ENCODE measurements at places on chromosomes 2 and 18. TPM values are rescaled to one million over a fixed set of nuclear protein-coding genes. Genes with fewer than 3 reads are reported as not detected.

CD8B2 gene
- total RNA-seq, result not detected

- H3K4me3 ChIP-seq, result no peak overlapping the region
- H3K27me3 ChIP-seq, result no peaks in the 10 kb centered on the region
These were observed 109.8 kb upstream of the FZD5 start for GRCh38 chr2:207879536-207879935.

GRCh38 chr2:105794926-105795574, 50.3 kb downstream of the NCK2 start:
- peak overlapping the region; percentile 65 for H3K4me3 ChIP-seq
- H3K4me1 ChIP-seq, result peaks cover 100% of the 10 kb centered on the region
- peak overlapping the region; percentile 92 for H3K27ac ChIP-seq
- no peak for DNase-seq

DNA sequence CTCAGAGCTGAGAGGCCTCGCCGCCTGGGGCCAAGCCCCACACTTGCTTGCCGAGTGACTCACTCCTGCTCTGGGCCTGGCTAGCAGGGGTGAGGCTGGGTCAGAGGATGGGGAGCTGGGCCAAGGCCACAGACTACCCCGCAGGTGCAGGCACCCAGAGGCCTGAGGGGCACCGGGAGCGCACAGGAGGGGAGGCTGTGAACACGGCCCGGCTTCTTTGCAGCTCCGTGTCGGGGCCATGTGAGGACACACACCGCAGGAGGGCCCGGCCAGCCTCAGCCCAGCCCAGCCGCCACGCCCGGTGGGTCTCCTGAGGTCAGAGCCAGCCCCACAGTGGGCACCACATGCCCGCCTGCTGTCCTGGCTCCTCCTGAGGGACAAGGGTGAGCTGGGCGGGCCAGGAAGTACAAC, 8.4 kb downstream of the GPC1 start:
- H3K27me3 ChIP-seq, result no peaks in the 10 kb centered on the region
- DNase-seq, result no peak
- no peaks in the 10 kb centered on the region for H3K36me3 ChIP-seq
- H3K4me3 ChIP-seq, result no peak overlapping the region
- H3K27ac ChIP-seq, result no peak overlapping the region

GRCh38 chr2:9095690-9096089, 92.2 kb upstream of the MBOAT2 start:
- H3K4me3 ChIP-seq, result no peak overlapping the region
- no peaks in the 10 kb centered on the region for H3K4me1 ChIP-seq
- DNase-seq, result no peak
- no peaks in the 10 kb centered on the region for H3K36me3 ChIP-seq
- no peak overlapping the region for H3K27ac ChIP-seq
- no peaks in the 10 kb centered on the region for H3K27me3 ChIP-seq

CAPN10 gene
- 64.6 TPM for total RNA-seq

GRCh38 chr2:113225263-113226259, 51.8 kb downstream of the PSD4 start:
- no peaks in the 10 kb centered on the region for H3K36me3 ChIP-seq
- no peak overlapping the region for H3K27ac ChIP-seq
- no peak overlapping the region for H3K4me3 ChIP-seq

MARCO gene
- total RNA-seq, result not detected

DNA sequence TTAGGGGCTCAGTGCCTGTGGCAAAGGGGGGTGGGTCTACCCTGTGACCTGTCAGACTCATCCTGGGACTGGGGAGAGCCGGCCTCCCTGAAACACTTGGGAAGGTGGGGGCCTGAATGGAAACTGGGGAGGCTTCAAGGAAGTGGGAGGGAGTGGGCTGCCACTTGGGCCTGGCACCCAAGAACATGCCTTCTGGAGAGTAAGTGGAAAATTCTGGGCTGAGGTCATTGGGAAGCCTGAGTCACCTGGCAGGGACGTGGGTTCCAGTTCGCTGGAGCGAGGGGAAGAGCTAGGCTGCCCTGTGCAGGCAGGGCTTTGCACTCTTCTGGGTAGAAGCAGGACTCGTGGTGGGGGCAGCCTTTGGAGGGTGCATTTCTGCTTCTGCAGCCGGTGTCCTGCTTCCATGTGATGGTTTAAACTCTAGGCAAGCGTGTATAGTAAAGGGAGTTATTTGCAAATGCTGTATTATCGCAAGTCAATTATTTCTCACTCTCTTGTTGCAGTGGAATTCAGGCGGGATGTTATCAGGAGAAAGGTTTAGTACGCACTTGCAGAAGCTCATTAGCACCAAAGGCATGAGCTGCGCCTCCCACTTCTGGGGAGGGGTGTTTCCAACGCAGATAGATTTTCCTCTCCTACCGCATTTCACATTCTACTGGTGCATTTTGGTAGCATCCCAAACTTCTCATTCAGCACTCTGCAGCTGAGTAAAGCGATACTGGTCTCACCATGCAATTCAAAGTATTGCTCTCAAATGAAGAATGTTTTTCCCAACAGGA, 3.8 kb downstream of the LRRFIP1 start:
- H3K36me3 ChIP-seq, result no peaks in the 10 kb centered on the region
- H3K27ac ChIP-seq, result no peak overlapping the region
- peaks cover 19% of the 10 kb centered on the region for H3K27me3 ChIP-seq
- DNase-seq, result no peak
- no peak overlapping the region for H3K4me3 ChIP-seq

KRTCAP3 gene
- 10.0 TPM for total RNA-seq

HSPE1 gene
- 90.4 TPM for total RNA-seq

GRCh38 chr2:72694715-72695496, 130.9 kb downstream of the EXOC6B start:
- no peak for DNase-seq
- no peaks in the 10 kb centered on the region for H3K4me1 ChIP-seq
- H3K4me3 ChIP-seq, result no peak overlapping the region
- H3K36me3 ChIP-seq, result no peaks in the 10 kb centered on the region
- H3K27ac ChIP-seq, result no peak overlapping the region

DNA sequence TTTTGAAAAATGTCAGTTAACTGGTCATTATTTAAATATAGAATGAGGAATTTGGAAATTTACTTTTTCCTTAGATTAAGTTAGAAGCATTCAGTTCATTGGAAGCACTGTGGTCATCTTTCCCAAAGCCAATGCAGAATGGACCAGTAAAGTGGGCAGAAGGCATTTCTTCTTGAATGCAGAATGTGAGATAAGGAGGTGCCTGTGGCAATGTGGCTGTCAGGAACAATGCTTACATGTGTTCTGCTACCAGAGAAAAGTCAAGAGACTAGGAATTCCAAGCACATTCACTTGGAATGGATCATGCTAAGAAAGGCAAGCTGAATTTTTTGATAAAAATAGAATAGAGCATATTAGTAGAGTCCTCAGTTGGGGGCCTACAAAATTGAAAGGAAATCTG, 295.0 kb upstream of the KCNH7 start:
- H3K36me3 ChIP-seq, result no peaks in the 10 kb centered on the region
- H3K4me3 ChIP-seq, result no peak overlapping the region
- no peak overlapping the region for H3K27ac ChIP-seq
- no peak for DNase-seq

- H3K27ac ChIP-seq, result no peak overlapping the region
- H3K36me3 ChIP-seq, result no peaks in the 10 kb centered on the region
- H3K4me1 ChIP-seq, result no peaks in the 10 kb centered on the region
- DNase-seq, result no peak
- no peak overlapping the region for H3K4me3 ChIP-seq
These were observed 702.4 kb upstream of the RAB6C start for GRCh38 chr2:129276978-129277584.

- H3K27me3 ChIP-seq, result no peaks in the 10 kb centered on the region
- no peaks in the 10 kb centered on the region for H3K36me3 ChIP-seq
- no peak overlapping the region for H3K27ac ChIP-seq
- no peak for DNase-seq
- H3K4me1 ChIP-seq, result no peaks in the 10 kb centered on the region
- no peak overlapping the region for H3K4me3 ChIP-seq
These were observed 448.1 kb downstream of the TSN start for GRCh38 chr2:122203523-122203922.

DSG3 gene
- total RNA-seq, result not detected

CACNB4 gene
- 0.30 TPM for total RNA-seq

DNA sequence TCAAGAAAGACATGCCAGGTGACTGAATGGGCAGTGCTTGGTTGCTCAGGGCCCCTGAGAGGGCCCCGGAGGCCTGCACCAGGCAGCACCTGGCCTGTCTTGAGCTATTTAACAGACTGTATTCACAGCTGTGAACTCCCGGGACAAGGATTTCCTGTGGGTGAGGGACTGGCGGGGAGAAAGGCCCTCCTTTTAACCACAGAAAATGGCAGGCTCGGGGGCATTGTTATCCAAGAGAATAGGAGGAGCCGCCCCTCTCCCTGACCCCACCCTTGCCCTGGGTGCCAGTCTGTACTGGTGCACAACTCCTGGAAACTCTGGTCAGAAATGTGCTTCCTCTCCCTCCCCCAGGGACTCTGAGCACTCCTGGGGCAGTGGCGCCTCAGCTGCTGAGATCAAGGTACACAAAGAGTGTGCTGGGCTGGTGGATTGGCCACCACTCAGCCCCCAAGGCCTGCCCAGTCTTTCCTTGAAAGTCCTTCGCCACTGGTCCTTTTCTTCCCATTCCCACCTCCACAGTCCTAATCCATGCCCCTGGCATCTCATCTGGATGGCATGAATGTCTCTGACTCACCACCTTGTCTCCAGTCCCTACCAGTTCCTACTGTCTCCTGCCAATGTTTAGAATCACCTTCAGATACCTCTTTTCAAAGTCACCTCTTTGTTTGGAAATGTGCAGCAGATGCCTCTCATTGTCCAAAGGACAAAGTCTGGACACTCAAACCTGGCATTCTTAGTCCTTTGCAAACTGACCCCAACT, 19.6 kb upstream of the EPAS1 start:
- H3K36me3 ChIP-seq, result no peaks in the 10 kb centered on the region
- no peaks in the 10 kb centered on the region for H3K4me1 ChIP-seq
- no peak overlapping the region for H3K27ac ChIP-seq
- no peak for DNase-seq
- peaks cover 1% of the 10 kb centered on the region for H3K27me3 ChIP-seq
- H3K4me3 ChIP-seq, result no peak overlapping the region

- H3K27me3 ChIP-seq, result no peaks in the 10 kb centered on the region
- no peak for DNase-seq
- no peaks in the 10 kb centered on the region for H3K4me1 ChIP-seq
- H3K27ac ChIP-seq, result no peak overlapping the region
These were observed 850.3 kb downstream of the DSC3 start for GRCh38 chr18:30192216-30192615.

DNA sequence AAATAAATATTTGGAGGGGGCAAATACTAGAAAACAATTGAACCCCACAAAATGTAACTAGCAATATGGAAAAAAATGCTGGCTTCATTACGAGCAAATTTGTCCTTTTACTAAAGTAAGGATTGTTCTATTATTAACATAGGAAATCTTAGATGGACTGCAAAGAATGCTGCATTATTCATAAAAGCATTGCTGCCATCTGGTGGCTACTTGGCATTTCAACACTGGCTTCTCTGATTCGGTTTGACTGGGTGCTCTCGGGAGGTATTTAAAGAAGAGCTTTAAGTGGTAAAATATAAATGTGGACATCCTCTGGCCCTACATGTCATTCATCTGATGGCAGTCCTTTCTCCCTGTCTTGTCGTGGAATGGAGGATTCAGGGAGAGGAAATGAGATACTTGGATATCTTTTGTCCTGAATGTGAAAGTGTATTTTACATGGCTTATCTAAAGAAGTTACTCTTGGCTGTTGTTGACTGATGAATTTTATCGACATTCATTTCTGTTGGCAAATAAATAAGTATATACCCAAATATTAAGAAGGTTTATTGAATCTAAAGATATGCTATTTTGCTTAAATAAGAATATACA, 130.2 kb downstream of the ARHGAP15 start:
- H3K27me3 ChIP-seq, result no peaks in the 10 kb centered on the region
- H3K4me3 ChIP-seq, result peak overlapping the region; percentile 76
- H3K4me1 ChIP-seq, result peaks cover 91% of the 10 kb centered on the region
- H3K36me3 ChIP-seq, result no peaks in the 10 kb centered on the region
- peak overlapping the region; percentile 83 for H3K27ac ChIP-seq

DNA sequence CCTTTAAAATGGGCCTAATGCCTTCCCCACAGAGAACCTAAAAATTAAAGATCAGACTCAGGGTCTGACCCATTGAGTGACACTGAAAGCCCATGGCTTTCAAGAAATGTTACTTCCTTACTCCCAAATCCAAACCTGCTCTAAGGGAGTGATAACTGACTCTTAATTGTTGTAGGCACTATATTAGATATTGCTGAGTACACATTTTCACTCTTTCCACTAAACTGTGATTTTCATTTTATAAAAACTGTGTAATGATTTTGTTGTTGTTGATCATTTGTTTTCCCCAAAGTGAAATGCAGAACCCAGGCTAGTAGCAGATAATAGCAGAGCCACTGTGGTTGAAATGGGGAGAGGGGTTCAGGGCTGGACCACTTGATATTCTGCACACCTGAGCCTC, 87.1 kb downstream of the LRRTM1 start:
- H3K4me1 ChIP-seq, result no peaks in the 10 kb centered on the region
- H3K4me3 ChIP-seq, result no peak overlapping the region
- H3K27ac ChIP-seq, result no peak overlapping the region
- no peaks in the 10 kb centered on the region for H3K27me3 ChIP-seq
- DNase-seq, result no peak
- H3K36me3 ChIP-seq, result no peaks in the 10 kb centered on the region

NLRC4 gene
- total RNA-seq, result not detected

- H3K4me1 ChIP-seq, result peaks cover 31% of the 10 kb centered on the region
- no peak for DNase-seq
- H3K27me3 ChIP-seq, result no peaks in the 10 kb centered on the region
- no peaks in the 10 kb centered on the region for H3K36me3 ChIP-seq
These were observed 51.1 kb downstream of the RTN4 start for GRCh38 chr2:54999182-54999581.

- no peak overlapping the region for H3K4me3 ChIP-seq
- H3K27me3 ChIP-seq, result no peaks in the 10 kb centered on the region
- no peak overlapping the region for H3K27ac ChIP-seq
- DNase-seq, result no peak
These were observed 75.4 kb upstream of the MAP4K3 start for GRCh38 chr2:39512434-39512935.

BCL2 gene
- total RNA-seq, result 125 TPM

CENPA gene
- total RNA-seq, result 2.0 TPM

DNA sequence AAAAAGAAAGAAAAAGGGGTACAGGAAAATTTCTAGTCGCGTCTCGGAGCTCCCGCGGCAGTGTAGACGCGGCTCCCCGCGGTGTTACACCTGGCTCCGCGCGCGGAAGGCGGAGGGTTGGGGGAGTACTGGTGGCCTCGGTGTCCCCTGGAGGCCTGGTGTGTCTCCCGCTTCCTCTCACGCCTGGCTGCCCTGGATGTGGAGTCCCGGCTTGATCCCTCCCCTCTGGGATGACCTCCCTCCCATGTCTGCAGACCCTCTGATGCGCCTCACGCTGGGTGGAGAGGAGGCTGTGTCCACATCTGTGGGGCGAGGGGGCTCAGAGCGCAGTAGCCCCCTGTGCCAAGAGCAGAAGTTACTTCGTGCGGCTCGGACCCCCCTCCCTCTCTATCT, 1.2 kb downstream of the KIF5C start:
- H3K27ac ChIP-seq, result no peak overlapping the region
- no peak for DNase-seq
- H3K27me3 ChIP-seq, result peaks cover 11% of the 10 kb centered on the region
- no peaks in the 10 kb centered on the region for H3K36me3 ChIP-seq
- peak overlapping the region; percentile 26 for H3K4me3 ChIP-seq
- peaks cover 13% of the 10 kb centered on the region for H3K4me1 ChIP-seq

Measured in CD4-positive, CD25-positive, alpha-beta regulatory T cell (primary cell).